Skeletal muscle cell (primary cell): ENCODE measurements at places on chromosomes 7 and 10.

DNA sequence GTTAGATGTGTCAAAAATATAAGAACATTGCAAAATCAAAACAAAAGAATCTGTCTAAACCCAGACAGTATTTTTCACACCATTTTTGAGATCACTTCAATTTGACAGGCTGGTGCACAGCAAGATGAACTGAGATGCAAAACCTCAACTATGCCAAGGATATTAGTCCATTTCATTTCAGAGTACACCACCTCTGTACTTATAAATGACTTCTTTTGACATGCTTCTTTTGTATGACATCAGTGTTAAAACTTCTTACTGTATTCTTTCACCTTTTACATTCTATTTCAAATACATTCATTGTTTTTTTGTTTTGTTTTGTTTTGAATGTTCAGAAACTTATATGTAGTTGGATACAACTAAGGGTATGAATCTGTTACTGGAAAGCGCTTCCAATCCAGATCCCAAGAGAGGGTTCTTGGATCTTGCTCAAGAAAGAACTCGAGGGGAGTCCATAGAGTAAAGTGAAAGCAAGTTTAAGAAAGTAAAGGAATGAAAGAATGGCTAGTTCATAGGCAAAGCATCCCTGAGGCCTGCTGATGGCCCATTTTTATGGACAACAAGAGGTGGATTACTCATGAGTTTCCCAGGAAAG, 23.5 kb upstream of the GPR141 start:
- DNase-seq: no peak

DNA sequence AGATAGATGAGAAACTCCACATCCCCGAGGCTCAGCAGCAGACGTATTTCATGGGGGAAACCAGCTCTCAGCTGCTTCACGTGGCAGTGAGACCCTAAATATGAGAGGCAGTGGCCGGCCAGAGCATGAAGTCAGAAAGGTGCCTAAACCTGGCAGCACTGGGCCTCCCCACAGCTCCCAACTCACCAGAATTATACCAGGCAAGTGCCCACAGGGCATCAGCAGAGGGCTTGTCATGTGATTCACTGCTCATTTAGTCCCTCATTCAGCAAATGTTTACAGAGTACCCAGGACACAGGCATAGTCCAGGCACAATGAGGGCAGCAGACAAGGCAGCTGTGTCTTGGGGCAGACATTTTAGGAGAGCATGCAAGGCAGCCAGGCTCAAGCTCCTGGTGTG, 212.6 kb downstream of the PTPRN2 start:
- no peak for DNase-seq

DNA sequence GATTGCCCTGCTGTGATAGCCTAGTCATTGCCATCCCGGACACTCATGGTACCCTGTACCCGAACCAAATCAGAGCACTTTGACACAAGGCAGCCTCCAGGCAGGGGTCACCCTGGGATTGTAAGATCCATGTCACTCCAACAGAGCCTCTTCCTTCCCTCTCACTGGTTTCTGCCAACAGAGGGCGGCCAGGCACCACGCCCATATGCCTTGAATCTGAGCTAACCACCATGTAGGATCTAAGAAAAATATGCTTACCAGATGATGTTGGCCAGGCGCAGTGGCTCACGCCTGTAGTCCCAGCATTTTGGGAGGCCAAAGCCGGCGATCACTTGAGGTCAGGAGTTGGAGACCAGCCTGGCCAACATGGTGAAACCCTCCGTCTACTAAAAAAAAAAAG, 389.2 kb upstream of the KLF6 start:
- DNase-seq: no peak

GRCh38 chr10:125294109-125294508, 133.7 kb upstream of the CTBP2 start:
- DNase-seq: no peak

DNA sequence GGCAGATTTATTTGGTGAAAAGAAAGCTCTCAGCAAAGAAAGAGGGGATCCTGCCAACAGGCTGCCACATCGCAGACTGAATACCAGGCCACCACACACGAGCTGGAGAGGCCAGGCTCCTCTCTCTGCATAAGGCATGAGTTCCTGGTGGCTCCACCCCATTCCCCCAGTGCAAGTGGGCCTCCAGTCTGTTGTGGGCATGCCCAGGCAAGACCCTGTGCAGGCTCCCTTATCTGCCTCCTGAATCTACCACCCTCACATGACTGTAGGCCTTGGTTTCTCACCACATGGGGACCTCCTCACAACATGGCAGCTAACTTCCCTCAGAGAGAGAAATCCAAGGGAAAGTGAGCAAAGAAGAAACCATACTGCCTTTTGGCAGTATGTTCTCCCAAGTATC, 26.7 kb upstream of the CUL1 start:
- DNase-seq: no peak

GRCh38 chr10:79335470-79336235, 11.6 kb upstream of the PPIF start:
- DNase-seq: no peak

GRCh38 chr7:148809856-148810255, 74.2 kb downstream of the EZH2 start:
- DNase-seq: no peak

- DNase-seq: no peak
Measured at GRCh38 chr10:70917635-70918034, 29.3 kb upstream of the PCBD1 start.

DNA sequence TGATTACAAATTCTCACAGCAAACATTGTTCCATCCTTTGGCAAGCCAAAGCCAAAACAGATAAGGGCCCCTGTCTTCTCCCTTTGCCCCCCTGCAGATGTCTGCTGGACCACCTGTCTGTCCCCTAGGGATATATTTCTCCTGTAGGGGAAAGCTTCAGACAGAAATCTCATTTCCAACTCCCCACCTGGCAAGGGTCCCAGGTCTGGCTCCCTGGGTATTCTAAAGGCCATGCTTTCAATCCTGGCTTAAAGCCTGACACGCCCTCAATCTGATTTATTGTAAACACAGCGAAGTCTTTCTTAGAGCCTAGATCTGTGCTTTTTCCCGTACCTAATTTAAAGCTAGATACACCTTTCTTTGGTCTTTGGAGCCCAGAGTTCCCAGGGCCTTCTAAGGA, 66.1 kb downstream of the KCNMA1 start:
- no peak for DNase-seq

DNA sequence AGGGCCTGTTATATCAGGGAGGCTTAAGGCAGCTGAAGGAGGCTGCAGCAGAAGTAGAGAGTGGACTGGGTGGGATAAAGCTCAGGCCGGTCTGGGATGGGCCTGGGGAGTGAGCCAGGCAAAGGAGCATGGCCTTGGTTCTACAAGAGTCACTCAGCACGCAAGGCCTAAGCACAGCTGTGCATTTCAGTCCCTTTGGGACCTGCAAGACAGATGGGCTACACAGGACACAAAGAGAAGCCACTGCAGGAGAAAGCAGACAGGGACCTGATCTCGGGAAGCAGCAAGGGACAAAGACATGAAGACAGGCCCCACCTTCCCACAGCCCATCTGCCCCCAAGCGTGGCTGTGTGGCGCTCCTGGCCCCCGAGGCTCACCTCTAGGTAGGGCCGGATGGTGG, 29.4 kb downstream of the RRP12 start:
- no peak for DNase-seq

GRCh38 chr10:93199191-93199751, 125.6 kb downstream of the CYP26A1 start:
- no peak for DNase-seq

- no peak for DNase-seq
Measured at GRCh38 chr7:10571759-10572158, 401.9 kb upstream of the PHF14 start.

- no peak for DNase-seq
Measured at GRCh38 chr10:26454891-26455290, 16.8 kb downstream of the APBB1IP start.

GRCh38 chr10:44308935-44309334, 76.0 kb downstream of the CXCL12 start:
- DNase-seq: no peak

- no peak for DNase-seq
Measured at GRCh38 chr10:81911328-81911727, 36.3 kb downstream of the NRG3 start.

DNA sequence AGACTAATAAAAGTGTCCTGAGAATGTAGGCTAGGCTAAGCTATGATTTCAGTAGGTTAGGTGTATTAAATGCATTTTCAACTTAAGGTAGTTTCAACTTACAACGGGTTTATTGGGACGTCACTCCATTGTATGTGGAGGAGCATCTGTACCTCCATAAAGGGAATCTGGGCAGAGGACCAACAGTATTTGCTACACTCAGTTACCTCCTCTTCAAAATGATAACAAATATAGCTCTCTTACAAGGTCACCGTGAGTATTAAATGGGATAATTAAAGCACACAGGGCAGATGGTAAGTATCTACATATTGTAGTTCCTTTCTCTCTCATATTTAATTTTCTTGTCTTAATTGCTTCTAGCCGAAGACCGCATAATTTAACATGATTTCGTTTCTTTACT, 59.0 kb upstream of the FGL2 start:
- DNase-seq: no peak

DNA sequence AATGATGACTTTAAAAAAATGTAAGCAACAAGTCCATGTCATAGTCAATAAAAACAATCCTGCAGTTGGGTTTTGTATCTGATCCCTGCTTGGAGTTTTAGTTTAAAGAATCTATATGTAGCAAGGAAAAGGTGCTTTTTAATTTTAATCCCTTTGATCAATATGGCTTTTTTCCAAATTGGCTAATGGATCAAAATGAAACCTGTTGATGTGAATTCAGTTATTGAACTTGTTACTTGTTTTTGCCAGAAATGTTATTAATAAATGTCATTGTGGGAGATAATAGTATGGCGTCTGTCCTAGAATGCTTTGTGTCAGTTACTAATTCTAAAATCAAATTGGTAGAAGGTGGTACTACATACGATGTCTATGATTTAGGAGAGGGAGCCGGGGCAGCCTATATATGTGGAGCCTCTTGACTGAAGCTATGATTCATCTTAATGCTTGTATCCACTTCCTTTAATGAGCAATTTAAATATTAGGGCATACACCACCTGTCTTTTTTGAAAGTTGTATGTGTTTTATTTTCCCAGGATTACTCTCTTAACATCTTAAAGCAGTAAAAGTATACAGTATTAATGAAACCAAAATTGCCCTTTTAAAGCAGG, 10.3 kb upstream of the PBLD start:
- DNase-seq: no peak

DNA sequence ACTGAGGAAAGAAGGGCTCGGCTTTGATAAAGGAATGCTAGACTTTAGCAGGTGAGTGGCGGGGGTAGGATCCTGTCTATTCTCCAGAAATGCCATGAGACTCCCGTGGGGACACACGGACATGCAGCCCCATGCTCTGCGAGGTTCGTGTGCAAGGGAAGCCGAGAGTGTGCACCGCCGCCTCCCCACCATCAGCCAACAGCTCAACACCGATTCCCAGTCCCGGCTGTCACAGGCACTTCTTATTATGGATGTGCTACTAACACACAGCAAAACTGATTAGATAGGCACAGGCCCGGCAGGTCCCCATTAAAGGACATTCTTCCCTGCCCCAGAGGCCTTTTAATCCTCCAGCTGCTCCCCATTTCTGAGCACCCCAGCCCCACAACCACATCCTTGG, 154.4 kb downstream of the PRKAG2 start:
- no peak for DNase-seq

GRCh38 chr10:13054844-13055243, 45.1 kb upstream of the OPTN start:
- no peak for DNase-seq

DNA sequence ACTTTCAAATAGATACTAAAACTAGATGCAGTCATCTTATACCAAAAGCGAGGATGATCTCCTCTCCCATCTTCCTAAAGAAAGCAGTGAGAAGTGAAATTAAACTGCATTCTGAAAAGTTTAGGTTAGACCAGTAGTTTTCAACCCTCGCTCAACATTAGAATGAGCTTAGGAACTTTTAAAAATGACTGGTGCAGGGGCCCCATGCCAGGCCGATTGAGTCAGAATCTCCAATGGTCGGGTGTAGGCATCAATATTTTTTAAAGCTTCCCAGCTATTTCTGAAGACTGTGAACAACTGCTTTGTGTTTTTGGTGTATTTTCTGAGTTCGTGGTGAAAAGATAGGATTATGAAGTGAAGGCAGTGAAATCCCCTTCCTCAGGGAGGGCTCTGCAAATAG, 146.0 kb downstream of the VTI1A start:
- no peak for DNase-seq

DNA sequence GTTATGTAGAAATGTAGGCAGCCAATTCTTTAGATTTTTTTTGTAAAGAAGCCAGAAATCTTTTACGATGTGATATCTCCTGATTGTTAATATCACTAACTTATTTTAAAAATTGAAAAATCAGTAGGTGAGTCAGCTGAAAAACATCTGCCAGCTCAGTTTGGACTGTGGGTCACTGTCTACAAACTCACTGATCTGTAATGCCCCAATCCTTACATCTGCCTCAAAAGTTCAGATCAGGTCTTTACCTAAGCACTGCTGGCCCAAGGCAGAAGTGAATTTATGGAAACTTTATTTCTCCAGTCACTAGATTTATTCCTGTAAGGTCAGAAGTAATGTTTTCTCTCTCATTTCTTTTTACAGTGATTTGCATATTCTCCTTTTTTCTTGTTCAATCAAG, 31.0 kb upstream of the FAM13C start:
- no peak for DNase-seq

- DNase-seq: no peak
Measured at GRCh38 chr7:129388333-129389098, 45.7 kb upstream of the STRIP2 start.

GRCh38 chr10:73734796-73735305, 9.3 kb upstream of the SEC24C start:
- DNase-seq: no peak

DNA sequence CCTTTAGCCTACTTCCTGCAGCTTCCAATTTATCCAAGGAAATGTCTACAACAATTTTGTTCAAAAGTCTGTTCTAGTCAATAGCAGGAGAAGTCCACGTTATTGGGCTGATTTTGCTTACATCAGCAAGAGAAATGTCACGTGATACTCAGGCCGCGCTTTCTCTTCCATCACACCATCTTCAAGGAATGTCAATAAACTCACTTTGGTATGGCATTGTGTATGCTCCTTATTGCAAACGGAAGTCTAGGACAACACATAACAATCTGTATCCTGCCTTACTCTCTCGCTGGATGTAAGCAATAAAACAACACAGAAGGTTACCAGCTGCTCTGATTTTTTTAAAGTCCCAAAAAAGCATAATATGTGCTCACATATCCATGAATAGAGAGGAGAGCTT, 17.1 kb upstream of the STK17A start:
- no peak for DNase-seq

DNA sequence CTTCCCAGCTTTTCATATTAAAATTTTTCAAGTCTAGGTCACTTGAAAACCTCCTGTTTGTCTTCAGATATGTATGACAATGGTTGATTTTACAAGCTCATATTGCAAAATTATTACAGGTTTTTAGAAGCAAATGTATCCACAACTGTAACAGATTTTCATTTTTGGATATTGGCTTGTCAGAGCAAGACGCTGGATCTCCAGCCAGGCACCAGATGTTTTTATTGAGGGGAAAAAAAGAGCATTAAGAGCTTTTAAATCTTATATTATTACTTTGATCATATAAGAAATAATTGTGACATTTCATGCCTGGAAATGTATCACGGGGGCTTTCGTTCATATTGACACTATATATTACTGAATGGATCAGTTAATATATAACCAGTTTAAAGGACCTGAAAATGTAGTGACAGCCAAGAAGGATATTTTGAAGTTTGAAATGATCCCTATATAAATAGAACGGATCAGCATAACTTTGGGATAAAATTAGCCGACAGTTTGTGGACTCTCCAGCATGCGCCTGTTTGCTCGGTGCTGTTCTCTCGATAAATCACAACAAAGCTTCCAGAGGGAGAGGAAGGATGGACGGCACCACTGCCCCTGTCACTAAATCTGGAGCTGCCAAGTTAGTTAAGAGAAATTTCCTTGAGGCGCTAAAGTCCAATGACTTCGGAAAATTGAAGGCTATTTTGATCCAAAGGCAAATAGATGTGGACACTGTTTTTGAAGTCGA, at the start of gene ASB4:
Gene ASB4, plus strand, starts transcription at position 553 of the 733 bp plus-strand sequence. Its CDS starts 29 bp downstream, at position 582.
- no peak for DNase-seq
